Calu3 (cell line): ENCODE measurements at places on chromosomes 1 and 21. TPM values are rescaled to one million over a fixed set of nuclear protein-coding genes. Genes with fewer than 3 reads are reported as not detected.

DNA sequence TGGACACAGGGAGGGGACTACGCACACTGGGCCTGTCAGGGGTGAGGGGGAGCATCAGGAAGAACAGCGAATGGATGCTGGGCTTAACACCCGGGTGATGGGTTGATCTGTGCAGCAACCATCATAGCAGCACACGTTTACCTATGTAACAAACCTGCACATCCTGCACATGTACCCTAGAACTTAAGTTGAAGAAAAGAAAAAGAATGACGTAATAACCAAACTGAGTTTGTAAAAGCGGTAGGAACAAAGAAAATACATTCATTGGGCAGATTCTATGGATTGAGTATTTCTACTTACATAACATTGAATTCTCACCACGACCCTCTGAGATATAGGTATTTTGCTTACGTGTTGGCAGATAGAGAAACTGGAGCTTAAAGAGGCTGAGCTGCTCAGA, 468.4 kb downstream of the TTLL7 start:
- DNase-seq, result no peak

GRCh38 chr1:119865627-119866026, 30.7 kb downstream of the ADAM30 start:
- DNase-seq, result no peak

GRCh38 chr1:75797606-75798216, 1.0 kb downstream of the MSH4 start:
- DNase-seq, result no peak

DNA sequence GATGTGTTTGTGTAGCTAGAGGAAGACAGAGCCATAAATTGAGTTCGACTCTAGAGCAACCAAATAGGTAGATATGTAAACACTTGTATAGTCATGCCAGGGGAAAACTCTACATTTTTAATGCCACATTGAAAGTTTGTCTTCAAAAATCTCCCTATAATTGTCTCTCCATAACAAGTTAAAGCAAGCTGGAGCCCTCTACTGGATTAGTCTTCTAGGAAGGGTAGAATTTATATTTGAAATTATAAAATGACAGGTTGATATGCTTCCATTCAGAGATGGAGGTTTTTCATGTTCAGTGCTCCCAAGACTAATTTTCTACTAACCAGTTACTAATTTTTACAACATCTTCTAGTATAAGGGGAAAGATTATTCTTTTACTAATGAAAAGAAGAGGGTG, 13.1 kb upstream of the COL24A1 start:
- DNase-seq, result no peak

GBP3 gene
- total RNA-seq, result 60.0 and 95.4 TPM in 2 replicates

CMPK1 gene
- total RNA-seq, result 162 and 170 TPM in 2 replicates

GJB5 gene
- total RNA-seq, result 0.73 and 1.1 TPM in 2 replicates
